ENCODE measurements at places on chromosomes 1 and 21.

DNA sequence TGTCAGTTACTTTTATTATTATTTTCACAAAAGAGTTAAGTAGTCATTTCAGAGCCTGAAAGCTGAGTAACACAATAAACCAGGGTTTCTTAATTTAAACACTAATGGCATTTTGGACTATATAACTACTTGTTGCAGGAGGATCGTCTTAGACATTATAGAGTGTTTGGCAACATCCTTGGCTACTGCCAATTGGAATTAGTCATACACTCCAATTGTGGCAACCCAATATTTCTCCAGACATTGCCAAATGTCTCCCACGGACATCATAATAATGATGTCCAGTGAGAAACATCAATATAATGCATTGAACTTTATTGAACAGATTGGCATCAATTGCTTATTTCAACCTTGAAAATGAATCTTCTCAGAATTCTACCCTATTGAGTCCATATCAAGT is 441.9 kb upstream of the ADGRL4 start:
- no peak for DNase-seq

GRCh38 chr1:170765279-170765678 is 101.3 kb downstream of the PRRX1 start:
- no peak for DNase-seq

DNA sequence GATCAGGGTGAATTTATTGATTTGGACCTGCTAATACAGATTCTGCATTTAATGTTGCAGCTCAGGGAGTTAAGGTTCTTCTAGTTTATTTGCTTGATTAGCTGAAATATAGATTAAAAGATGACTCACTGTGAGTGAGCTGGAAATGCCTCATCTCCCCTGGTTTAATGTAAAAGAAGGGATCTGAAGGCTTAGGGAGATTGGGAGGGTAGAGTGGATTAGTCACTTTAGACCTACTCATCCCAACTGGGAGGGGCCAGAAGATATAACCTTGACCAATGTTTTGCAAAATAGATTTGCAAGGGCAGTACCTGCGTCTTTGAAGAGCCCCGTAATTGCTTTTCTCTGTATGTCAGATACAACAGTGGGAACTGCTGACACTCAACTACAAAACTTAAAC is 922.8 kb upstream of the ADGRL4 start:
- DNase-seq = no peak

- DNase-seq = no peak
Measured at GRCh38 chr1:53979712-53980450, 33.7 kb downstream of the LRRC42 start.

DNA sequence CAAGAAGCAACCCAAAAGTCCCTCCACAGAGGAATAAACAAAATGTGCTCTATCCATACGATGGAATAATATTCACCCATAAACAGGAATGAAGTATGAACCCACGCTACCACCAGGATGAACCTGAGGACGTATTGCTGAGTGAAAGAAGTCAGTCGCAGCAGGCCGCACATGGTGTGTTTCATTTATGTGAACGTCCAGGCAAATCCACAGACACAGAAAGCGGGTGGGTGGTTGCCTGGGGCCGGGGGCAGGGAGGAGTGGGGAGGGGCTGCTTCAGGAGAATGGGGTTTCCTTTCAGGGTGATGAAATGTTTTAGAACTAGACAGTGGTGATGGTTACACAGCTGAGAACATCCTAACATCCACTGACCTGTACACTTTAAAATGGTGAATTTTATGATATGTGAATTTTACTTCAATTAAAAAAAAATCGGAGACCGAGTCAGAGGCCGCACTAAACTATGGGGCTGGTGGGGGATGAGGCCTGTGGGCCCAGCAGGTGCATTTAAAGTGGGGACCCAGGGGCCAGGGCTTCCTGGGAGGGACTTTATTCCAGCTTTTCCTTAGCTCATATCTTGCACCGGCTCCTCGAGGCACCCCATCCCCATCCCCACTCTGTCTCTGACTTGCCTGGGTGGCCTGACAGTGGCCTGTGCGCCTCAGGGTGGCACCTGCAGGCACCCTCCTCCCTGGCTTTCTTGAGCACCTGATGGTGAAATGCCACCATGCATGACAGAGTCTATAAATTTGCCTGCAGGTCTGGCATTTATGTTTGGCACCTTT is 392.6 kb upstream of the VAMP3 start:
- no peak for DNase-seq

GRCh38 chr1:58249737-58250586 is 296.6 kb downstream of the OMA1 start:
- no peak for DNase-seq

DNA sequence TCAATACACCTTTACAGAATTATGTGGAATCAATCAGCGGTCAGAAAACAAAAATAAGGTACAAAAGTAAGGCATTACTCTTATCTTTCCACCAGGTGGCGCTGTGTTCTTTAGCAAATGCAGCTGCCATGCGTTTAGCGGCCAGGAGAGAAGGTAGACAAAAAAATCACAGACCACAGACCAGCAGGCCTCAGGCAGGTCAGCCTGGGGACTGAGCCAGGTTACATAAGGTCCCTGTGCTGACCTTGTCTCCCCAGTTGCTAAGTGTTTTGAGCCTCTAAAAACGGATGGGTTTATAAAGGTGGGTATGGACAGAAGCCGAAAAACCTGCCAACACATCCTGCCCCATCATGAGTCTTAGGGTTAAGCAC is 2.8 kb downstream of the RGS16 start:
- peak; percentile 50 for DNase-seq

Measured in AG09319 (cell line).